ENCODE measurements at places on chromosomes 6 and 20. TPM values are rescaled to one million over a fixed set of nuclear protein-coding genes. Genes with fewer than 3 reads are reported as not detected.

GRCh38 chr6:159443417-159443920, 249.6 kb downstream of the SOD2 start:
- no peak for DNase-seq

The BPIFA1 gene
- not detected for total RNA-seq

The ASIP gene
- total RNA-seq = not detected

The ZSCAN26 gene
- 6.7 TPM for total RNA-seq

The PARD6B gene
- 3.8 TPM for total RNA-seq

GRCh38 chr6:139708337-139709199, 334.1 kb upstream of the CITED2 start:
- DNase-seq = no peak

DNA sequence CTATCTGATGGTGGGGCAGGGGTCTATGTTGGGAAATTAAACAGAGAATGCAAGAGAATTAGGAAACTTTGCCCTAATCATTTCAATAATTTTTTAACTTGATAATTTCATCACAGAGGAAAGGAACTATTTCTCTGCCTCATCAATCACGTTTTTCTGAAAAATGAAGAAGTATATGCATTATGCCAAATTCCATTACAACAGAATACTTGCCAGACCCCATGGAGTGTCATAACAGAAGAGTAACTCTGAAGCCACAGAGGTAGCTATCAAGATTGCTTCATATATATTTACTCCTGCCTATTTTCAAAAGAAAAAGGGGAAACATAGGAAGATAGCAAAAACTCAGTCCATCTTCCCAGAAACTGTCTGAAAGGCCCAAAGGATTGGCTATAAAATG, 5.7 kb upstream of the USP49 start:
- DNase-seq = no peak

GRCh38 chr6:13668291-13668928, 43.2 kb downstream of the RANBP9 start:
- no peak for DNase-seq

The LY6G6D gene
- not detected for total RNA-seq

GRCh38 chr6:35474942-35475570, 6.9 kb downstream of the RPL10A start:
- no peak for DNase-seq

- no peak for DNase-seq
Observed at GRCh38 chr6:55675941-55676340, 96.9 kb upstream of the HMGCLL1 start.

The RIN2 gene
- total RNA-seq = not detected

Data from natural killer cell treated with Interleukin-12 subunit alpha and Interleukin-12 subunit beta and Interleukin-15 and Interleukin-18, amount 100 ng/mL, for 72 hours (primary cell).